GM19239 (cell line): ENCODE measurements at places on chromosomes 5 and 9.

GRCh38 chr9:77015327-77016048, 4.0 kb upstream of the FOXB2 start:
- no peak for DNase-seq

- DNase-seq, result no peak
Observed at GRCh38 chr9:94792511-94792910, 66.0 kb downstream of the AOPEP start.

- no peak for DNase-seq
Observed at GRCh38 chr9:88379352-88379751, 8.9 kb upstream of the SPIN1 start.

GRCh38 chr9:134533850-134534588, 107.6 kb upstream of the COL5A1 start:
- no peak for DNase-seq

- no peak for DNase-seq
Observed at GRCh38 chr9:76355886-76356285, 38.3 kb downstream of the RFK start.

DNA sequence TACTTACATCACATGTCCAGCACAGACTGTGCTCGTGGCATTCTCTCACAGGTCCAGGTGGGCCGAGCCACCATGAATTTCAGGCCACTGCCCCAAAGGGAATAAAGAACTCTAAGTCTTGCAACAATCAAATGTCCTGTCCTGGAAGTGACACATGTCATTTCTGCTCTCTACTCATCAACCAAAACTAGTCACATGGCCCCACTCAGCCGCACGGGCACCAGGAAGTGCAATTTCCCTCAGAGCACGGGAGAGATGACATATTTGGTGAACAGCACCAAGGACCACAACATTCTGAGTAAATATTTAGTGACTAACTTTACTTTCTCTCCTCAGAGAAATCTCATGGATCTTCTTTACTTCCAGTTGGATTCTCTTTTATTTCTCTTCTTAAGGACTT, 131.1 kb upstream of the TUT7 start:
- no peak for DNase-seq

GRCh38 chr5:7894860-7895259, 25.9 kb downstream of the MTRR start:
- DNase-seq, result no peak

DNA sequence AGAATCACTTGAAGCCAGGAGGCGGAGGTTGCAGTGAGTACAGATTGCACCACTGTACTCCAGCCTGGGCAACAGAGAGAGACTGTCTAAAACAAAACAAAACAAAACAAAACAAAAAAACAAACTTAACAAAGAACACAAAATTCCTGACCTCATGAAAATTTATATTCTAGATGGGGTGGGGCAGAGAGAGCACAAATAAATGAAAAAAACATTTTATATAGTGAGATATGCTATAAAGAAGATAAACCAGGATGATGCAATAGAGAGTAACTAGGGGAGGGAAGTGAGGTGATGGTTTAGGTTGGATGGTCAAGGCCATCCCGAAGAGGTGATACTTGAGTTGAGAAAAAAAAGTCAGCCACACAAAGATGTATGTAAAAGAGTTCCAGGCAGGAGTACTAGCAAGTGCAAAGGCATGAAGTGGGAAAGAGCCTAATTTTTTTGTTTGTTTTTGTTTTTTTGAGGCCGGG, 10.2 kb upstream of the LARS1 start:
- DNase-seq, result no peak

- DNase-seq, result no peak
Observed at GRCh38 chr9:36764364-36765076, 191.8 kb downstream of the MELK start.

DNA sequence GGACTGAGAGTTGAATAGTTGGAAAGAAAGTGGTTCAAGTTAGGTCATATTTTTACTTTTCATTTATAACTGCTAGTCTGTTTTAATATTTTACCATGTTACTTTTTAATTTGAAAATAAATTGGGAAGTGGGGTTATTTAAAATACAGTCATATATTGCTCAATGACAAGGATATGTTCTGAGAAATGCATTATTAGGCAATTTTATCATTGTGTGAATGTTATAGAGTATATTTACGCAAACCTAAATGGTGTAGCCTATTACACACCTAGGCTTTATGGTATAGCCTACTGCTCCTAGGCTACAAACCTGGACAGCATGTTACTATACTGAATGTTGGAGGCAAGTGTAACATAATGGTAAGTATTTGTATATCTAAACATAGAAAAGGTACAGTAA, 5.2 kb downstream of the CCDC152 start:
- no peak for DNase-seq

GRCh38 chr5:169880012-169880663, 100.2 kb downstream of the INSYN2B start:
- DNase-seq, result peak; percentile 9

DNA sequence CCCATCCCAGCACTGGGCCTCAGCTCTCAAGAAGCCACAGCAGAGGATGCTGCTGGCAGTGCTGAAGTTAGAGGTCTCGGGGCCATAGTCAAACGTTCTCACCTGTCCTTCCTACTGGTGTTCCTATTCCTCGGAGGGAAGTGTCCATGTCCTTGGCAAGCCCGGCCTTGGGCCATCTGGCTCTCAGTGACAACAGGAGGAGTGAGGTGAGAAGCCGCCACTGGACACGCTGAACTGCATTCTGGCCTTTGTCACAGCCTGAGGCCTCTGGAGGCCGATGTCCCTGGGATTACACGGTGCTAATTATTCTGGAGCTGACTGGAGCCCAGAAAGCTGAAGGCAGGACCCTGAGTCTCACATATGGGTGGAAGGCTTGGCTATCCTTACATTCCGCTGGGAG, 92.5 kb downstream of the OLFM1 start:
- no peak for DNase-seq

- DNase-seq, result no peak
Observed at GRCh38 chr5:158014372-158014771, 155.4 kb upstream of the CLINT1 start.

GRCh38 chr5:127647361-127647958, 1.4 kb upstream of the CTXN3 start:
- no peak for DNase-seq

DNA sequence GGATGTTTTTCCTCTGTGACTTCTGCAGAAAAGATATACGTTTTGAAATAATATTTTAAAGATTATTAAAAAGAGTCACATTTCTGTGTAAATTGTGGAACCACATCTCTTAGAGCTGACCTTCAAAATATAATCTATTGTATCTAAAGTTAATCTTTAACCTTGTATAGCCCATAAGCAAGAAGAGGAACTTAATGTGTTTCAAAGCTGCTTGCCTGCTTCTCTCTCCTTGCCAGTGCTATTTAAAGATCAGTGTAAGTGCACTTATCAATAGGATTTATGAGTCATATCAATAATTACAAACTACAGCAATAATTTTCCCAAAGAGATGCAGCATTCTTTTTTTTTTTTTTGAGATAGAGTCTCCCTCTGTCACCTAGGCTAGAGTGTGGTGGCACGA, 29.4 kb upstream of the GDA start:
- DNase-seq, result peak; percentile 9

GRCh38 chr5:44869928-44870327, 61.2 kb downstream of the MRPS30 start:
- no peak for DNase-seq

GRCh38 chr9:126886034-126886822, 25.8 kb downstream of the ZBTB34 start:
- DNase-seq, result no peak

GRCh38 chr9:34568774-34569173, 20.8 kb downstream of the CNTFR start:
- DNase-seq, result no peak

DNA sequence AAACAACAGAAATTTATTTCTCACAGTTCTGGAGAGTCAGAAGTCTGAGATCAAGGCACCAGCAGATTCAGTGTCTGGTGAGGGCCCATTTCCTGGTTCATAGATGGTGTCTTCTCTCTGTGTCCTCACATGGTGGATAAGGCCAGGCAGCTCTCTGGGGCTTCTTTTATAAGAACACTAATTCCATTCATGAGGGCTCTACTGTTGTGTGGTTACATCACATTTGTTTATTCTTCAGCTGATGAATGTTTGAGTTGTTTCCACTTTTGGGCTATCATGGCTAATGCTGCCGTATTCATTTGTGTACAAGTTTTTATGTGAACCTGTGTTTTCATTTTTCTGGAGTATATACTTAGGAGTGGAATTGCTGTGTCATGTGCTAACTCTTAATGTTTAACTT, 35.2 kb downstream of the DDX4 start:
- DNase-seq, result no peak

- no peak for DNase-seq
Observed at GRCh38 chr5:42586625-42587024, 163.4 kb downstream of the GHR start.

DNA sequence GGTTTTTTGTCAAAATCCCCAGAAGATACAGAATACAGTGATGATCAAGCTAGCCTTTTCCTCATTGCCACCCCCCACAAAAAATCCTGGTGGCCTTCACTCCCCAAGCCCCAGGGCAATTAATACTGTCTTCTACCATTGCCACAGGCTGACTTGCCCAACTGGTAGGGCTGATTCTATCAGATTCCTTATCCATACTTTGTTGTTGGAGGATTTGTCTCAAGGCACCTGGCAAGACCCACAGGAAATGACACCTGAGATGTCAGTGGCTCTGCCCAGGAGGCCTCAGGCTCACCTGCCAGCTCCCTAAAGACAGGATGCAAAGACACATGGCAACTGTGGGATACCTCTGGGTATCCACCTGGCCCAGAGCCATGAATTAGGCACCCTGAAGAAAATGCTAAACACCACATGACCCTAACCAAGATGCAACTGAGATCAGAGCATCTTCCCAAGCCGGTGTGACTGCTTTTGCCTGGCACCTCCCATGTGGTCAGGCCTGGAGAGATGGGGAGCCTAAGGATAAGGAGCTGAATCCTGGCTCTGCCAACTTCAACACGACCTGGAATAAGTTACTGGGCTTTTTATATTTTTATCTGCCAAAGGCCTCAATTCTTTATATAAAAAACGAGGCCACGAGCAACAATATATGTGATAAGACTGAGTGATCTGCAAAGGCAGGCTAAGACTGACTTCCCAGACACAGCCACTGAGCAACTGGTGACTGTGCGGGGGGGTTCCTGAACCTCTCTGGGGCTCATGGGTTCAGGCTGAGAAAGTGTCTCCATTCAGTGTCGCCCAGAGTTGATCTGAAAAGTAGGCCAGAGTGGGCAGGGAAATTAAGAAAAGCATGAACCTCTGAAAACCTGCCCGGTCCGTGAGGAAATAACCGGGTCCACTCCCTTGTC, 944 bp downstream of the ATOX1 start:
- no peak for DNase-seq

- DNase-seq, result no peak
Observed at GRCh38 chr9:30036558-30036957, 2347.9 kb upstream of the ACO1 start.

- no peak for DNase-seq
Observed at GRCh38 chr5:108524564-108524963, 142.7 kb upstream of the FBXL17 start.

DNA sequence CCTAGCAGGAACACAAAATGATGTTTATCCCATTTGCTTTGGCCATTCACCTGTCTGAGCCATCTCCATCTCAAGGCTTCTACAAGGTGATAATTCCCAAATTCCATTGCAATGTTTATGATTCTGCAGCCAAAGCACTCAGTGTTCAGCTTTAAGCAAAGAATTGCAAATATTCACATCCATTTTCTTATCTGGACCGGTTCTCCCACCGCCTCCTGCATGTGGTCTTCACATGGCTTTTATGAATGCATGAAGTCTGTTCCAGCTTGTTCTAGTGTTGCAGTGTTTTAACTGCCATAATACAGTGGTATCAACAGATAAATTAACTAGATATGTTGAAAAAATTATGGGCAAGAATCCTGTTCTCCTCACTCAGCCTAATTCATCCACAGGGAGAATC, 443.0 kb upstream of the KLF4 start:
- no peak for DNase-seq

GRCh38 chr9:127973169-127974000, 7.4 kb downstream of the EEIG1 start:
- DNase-seq, result no peak

DNA sequence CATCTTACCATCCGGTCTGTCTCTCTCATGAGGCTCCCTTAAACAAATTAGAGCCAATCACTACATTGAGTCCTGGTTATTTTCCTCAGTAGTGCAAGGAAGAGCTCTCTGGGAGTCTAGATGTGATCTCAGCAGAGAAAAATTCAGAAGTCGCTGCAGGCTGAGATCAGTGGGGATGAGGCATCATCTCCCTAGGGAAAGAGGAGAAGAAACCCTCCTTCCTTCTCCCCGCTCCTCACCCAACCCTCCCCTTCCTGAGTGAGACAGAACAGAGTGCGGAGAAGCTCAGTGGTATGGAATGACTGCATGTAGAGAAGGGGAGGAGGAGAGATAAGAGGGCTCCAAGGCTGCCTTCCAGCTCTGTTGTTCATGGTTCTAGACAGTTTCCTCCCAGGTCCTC, 80.5 kb downstream of the PAPPA start:
- no peak for DNase-seq

- DNase-seq, result no peak
Observed at GRCh38 chr5:107056278-107056677, 614.5 kb downstream of the EFNA5 start.

DNA sequence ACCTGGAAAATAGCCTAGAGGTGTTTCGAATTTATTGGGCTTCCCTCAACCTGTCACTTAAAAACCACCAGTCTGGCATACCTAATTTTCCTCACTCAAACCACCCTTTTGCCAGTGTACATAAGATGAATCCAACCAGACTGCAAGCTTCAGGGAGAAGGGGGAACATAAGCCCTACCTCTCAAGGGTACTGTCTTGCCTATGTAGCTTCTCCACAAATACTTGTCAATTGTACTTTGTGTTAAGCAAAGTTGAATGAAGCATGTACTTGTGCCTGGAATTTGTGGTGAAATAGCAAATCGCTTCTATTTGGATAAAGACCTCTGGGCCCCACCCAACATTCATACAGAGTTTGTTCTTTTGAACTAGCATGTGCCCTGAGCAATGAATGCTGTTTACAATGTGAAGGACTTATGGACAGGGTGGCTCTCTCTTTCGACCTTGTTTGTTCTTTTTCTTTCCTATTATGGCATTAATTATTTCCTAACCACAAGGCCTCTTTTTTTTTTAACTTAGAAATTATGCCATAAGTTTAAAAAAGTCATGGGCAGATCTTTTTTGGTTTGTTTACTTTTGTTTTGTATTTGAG, 580.2 kb downstream of the EBF1 start:
- no peak for DNase-seq

GRCh38 chr5:159393854-159394274, 63.6 kb upstream of the IL12B start:
- DNase-seq, result no peak

DNA sequence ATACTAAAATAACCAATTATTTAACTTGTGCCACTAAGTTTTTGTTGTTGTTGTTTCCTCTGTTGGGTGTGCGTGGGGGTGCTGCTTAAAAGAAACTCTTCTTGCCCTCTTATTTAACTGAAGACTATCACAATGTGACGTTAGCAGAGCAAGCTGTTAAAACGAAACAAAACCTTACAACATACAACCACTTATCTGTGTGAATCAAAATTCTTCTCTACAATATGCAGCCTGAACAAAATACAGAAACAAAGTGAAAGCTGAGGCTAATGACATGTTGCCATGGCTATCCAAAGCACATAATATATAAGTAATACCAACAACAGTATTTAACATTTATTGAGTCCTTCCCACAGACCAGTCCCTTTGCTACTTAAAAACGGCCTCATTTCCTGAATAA, 291.0 kb downstream of the FBXL17 start:
- DNase-seq, result no peak
